Putamen (tissue), 1 donor: ENCODE measurements at places on chromosomes 11 and 22.

DNA sequence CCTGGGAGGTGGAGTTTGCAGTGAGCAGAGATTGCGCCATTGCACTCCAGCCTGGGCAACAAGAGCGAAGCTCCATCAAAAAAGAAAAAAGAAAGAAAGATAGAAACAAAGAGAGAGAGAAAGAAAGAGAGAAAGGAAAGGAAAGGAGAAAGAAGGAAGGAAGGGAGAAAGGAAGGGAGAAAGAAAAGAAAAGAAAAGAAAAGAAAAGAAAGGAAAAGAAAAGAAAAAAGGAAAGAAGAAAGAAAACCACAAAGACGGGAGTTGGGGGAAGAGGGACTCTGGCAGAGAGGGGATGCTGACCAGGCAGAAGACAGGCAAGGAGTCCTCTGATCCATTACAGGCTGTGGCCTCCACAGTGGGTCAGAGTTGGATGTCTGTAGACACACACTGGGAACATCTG is 18.8 kb upstream of the SLCO2B1 start:
- no peak for DNase-seq

GRCh38 chr11:37230865-37231264 is 632.8 kb upstream of the RAG2 start:
- DNase-seq = no peak

DNA sequence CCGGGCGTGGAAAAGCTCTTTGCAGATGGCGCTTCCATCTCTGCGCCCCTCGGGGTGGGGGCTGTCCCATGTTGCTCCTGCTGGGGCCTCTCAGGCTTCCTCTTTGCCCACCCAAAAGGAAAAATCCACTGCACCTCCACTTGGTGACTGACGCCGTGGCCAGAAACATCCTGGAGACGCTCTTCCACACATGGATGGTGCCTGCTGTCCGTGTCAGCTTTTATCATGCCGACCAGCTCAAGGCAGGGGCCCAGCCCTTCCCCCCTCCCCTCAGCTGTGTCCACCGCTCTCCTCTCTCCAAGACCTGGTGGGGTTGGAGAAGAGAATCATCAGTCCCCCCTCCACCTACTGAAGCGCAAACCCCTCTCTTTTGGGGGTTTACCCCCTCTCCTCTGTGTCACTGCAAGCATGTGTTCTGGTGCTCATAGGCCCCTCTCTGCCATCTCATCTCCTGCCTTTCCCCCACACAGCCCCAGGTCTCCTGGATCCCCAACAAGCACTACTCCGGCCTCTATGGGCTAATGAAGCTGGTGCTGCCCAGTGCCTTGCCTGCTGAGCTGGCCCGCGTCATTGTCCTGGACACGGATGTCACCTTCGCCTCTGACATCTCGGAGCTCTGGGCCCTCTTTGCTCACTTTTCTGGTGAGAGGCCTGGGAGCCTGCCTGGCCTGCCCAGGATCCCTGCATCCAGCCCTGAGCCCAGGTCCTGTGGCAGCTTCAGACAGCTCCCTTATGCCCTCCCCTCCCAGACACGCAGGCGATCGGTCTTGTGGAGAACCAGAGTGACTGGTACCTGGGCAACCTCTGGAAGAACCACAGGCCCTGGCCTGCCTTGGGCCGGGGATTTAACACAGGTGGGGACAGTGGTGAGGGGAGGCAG is 1.8 kb downstream of the LARGE2 start:
- no peak for DNase-seq

DNA sequence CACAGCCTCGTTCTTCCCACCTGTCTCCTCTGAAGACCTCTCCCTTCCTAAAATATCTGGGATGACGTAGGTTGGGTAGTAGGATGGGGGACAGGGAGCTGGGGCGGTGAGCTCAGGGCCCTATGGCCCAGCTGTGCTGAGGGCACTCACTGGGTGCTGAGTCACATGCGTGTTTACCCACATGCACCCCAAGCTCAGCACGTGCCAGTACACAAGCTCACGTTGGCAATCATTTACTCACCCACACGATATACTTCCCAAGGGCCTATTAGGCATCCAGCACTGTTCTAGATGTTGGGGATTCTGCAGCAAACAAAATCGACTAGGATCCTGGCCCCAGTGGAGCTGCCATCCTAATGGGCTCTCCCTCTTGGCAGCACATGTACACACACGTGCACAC is 28.7 kb downstream of the ARAP1 start:
- DNase-seq = no peak

GRCh38 chr22:46934746-46935491 is 172.5 kb downstream of the TBC1D22A start:
- no peak for DNase-seq

DNA sequence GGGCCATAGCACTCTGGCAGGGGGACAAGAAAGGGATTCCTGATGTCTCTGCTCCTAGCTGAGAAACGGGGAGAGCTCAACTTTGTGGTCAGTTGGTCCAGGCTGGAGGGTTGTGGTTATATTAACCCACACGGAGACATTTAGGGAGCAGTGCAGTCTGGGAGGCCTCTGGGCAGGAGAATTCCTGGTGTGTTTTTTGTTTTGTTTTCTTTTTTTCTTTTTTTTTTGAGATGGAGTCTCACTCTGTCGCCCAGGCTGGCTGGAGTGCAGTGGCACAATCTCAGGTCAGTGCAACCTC is 88.0 kb upstream of the SHISAL1 start:
- DNase-seq = no peak

GRCh38 chr11:86663761-86664160 is 8.7 kb downstream of the ME3 start:
- no peak for DNase-seq

DNA sequence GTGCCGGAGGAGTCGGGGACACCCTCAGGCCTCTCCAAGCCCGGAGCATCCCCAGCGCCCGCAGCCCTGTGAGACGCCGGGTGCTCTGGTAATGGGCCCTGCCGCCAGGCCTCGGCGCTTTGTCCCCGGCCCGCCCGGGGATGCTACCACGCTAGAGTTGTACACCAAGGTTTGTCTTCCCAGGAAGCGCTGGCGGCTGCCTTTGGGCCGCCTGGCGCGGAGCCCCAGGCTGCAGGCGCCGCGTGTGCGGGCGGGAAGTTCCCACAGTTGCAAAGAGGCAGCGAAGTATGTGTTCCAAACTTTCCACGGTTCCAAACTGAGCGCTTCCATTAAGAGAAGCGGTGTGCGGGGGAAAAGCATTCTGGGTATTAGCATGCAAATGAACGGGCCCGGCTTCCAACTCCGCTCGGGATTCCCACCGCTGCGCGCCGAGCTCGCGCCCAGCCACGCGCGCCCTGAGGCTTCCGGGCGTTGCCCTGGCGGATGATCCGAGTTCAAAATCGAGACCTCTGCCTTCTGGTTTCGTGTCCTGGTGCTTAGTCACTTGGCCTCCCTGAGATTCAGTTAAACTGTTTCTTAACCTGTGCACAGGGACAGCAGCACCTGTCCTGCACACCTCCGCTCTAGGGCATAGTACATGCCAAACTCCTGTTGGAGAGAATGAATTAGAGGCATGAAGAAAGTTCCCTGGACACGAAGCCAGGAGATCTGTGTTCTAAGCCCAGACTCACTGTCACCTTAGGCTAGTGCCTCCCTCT is 1.3 kb upstream of the PATZ1 start:
- peak; percentile 78 for DNase-seq

- DNase-seq = no peak
Observed at GRCh38 chr11:65382804-65383368, 440 bp upstream of the SLC25A45 start.

- DNase-seq = no peak
Observed at GRCh38 chr22:41862530-41863266, 29.8 kb downstream of the SREBF2 start.

DNA sequence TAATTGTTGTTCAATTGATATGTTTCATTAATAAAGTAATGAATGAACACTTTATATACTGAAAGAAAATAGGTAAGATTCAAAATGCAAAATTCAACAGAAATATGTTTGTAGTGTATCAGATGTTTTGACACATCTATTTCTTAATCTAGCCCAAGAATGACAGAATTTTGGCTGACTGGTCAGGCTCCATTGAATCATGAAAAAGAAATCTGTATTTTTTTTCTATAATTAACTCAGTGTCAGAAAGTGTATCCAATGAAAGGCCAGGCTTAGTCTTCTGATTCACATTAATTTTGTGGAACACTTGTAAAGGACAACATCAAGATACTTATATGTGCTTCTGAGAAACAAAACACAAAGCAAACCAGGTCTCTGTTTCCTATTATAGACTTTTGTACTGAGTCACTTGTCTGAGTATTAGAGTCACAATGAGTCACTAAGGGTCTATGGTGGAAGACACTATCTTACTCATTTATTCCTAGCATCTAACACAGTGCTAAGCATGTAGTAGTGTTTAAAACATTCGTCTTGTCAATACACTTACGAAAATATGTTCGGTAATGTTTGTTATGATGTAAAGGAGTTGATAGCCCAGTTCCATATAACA is 297.7 kb upstream of the CCDC90B start:
- DNase-seq = no peak

- peak; percentile 47 for DNase-seq
Observed at GRCh38 chr11:107508201-107508857, 50.7 kb upstream of the CWF19L2 start.

DNA sequence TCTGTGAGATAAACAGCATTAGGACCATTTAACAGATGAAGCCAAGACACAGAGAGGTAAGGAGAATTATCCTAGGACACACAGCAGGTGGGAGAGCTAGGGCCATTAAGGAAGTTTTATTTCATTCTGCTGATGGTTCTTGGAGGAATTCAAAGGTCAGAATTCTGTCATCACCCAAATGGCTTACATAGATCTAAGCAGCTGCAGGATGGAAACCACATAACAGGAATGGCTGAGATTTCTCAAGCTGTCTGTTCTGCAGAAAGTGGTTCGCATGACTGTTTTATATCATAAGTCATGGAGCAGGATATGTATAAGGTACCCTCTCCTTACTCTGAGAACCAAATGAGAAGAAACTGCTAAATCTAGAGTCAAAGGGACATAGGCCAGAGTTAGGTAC is 163.2 kb upstream of the NARS2 start:
- no peak for DNase-seq

DNA sequence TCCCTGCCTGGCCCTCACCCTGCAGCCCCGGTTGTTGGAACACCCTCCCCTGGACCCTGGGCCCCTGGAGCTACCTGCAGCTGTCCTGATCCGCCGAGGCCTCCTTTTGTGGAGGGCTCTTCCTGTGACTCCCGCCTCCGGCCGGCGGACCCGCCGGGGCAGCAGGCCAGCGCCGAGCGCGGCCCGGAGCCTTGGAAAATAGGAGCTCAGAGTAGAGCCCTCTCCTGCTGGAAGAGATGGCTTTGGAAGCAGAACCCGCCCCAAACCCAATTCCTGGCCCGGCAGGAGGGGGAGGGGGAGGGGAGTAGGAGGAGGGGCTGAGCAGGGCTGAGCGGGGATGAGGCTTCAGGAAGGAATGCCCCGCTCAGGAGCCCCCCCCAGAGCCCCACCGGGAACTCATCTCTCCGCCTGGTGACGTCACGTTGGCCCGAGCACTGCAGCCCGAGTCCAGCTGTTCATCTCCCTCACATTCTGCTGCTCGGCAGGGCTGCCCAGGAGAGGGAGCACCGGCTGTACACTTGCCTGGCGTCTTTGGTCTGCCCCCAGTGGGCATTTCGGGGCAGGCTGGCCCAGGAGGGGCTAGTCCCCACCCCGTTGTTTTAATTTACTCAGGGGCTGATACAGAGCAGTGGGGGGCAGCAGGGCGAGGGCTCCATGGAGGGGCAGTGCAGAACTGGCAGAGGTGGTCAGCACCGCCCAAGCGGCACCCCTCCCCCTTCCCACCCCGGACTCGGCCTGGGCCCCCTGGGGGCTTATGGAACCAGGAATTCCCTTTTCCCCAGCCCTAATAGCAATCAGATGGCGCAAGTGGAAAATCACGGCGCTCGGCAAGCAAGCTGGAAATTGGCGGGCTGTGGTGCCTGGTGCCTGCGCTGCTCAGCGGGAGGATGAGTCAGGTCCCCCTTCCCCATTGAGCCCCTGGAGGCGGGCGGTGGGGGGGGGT is at the start of gene MRGPRF:
Gene MRGPRF, minus strand, starts transcription at position 238 of the 943 bp plus-strand sequence. CDS start 3,345 bp downstream, outside the sequence.
- DNase-seq = no peak

DNA sequence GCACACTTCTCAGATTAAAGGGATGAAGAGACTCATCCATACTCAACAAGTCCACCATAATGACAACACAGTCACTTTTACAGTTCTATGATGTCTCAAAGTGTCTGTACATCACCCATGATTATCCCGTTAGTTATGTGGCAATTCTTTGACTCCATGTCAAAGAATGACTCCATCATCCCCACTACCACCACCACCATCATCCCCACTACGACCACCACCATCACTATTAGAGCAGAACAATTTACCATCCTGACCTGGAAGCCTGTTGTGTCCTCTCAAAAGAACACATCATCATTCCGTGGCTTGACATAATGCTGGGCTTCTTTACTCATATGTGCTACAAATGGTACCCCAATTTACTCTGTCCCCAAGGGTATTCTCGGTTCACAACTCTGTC is 13.7 kb downstream of the PRR5L start:
- no peak for DNase-seq

DNA sequence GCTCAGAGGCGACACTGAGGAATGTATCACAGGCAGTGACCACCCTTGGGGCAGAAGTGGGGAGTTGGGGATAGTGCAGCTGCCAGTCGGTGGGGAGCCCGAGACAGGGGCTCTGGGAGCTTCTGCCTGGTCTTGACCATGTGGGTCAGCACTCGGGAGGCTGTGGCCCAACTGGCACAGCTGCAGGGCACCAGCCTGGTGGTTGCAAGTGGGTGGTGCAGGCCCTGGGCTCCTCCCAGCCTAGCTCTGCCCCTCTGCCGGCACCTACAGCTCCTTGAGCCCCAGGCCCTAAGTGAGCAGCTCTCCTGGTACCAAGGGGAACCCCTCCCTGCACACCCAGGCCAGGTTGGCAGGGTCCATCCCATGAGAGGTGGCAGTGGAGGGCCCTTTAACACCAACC is 12.6 kb upstream of the RASL10A start:
- DNase-seq = no peak

DNA sequence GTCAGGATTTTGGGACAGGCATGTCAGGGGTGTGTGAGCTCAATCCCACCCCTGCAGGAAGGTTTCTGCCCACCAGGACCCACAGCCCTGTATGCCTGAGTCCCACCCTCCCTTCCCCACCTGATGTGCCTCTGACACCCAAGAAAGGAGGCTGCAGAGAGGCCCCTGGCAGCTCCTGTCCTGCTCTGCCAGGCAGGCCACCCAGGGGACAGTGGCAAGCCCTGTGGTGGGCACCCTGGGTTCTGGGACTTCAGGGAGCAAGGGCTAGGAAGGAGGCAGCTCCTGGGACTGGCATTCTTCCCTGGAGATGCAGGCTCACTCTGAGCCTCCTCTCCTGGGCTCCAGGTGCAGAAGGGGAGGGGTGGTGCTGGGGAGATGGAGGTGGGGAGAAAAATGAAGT is 234.5 kb upstream of the B3GAT1 start:
- no peak for DNase-seq
